Esophagus muscularis mucosa (tissue), 4 donors: ENCODE measurements at places on chromosomes 1 and 21. TPM values are rescaled to one million over a fixed set of nuclear protein-coding genes. Genes with fewer than 3 reads are reported as not detected.

The CXADR gene
- total RNA-seq, result 0.39 TPM

The GCSAML gene
- total RNA-seq, result 0.23 TPM

The ETNK2 gene
- 7.3 TPM for total RNA-seq

The TRIM45 gene
- total RNA-seq, result 5.4 TPM

The FMO1 gene
- total RNA-seq, result not detected

The ADAMTSL4 gene
- total RNA-seq, result 86.1 TPM

The TRIM63 gene
- total RNA-seq, result 0.42 TPM

The DISP1 gene
- 14.1 TPM for total RNA-seq

The TMPRSS15 gene
- not detected for total RNA-seq

The DNAJC28 gene
- total RNA-seq, result 2.1 TPM

The TTC34 gene
- under 0.01 TPM for total RNA-seq

The AK5 gene
- 0.97 TPM for total RNA-seq

The CLCA1 gene
- total RNA-seq, result not detected

The LCE1F gene
- total RNA-seq, result not detected

The TRPM2 gene
- 2.5 TPM for total RNA-seq

The ADCY10 gene
- 0.29 TPM for total RNA-seq

The LHX8 gene
- total RNA-seq, result not detected

The TINAGL1 gene
- 150 TPM for total RNA-seq

The RPTN gene
- total RNA-seq, result not detected

The RHCE gene
- total RNA-seq, result not detected

The UBXN10 gene
- 15.6 TPM for total RNA-seq

The FCER1G gene
- total RNA-seq, result 145 TPM

The GPR52 gene
- 1.3 TPM for total RNA-seq

The FCRL2 gene
- not detected for total RNA-seq

The HES5 gene
- total RNA-seq, result not detected

The PIGR gene
- 1.1 TPM for total RNA-seq

The OPRD1 gene
- total RNA-seq, result 0.23 TPM

The FAM131C gene
- total RNA-seq, result 0.33 TPM

The PLEKHA6 gene
- 12.5 TPM for total RNA-seq

The F5 gene
- 0.13 TPM for total RNA-seq

The CD48 gene
- 2.2 TPM for total RNA-seq

The RGSL1 gene
- total RNA-seq, result not detected

The DCDC2B gene
- total RNA-seq, result not detected

The LIPI gene
- not detected for total RNA-seq

The TMEM63A gene
- total RNA-seq, result 30.0 TPM
